ENCODE measurements at places on chromosomes 6 and 20.

DNA sequence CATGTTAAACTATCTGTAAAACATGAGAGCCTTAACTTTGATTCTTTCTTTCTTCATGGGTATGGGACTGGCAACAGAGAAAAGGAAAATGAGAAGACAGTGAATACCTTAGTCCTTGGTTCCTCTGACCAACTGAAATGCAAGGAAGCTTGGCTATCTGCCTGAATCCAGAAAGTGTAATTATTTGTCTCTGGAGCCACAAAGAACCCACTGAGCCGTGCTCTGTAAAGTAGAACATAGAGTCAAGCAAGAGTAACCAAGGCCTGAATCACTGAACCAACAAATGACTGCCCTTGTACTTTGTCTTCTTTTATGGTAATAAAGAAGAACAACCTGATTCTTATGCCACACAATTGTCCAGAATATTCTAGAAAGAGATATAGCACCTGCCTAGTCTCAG lies 27.6 kb downstream of the PKHD1 start:
- DNase-seq: no peak

DNA sequence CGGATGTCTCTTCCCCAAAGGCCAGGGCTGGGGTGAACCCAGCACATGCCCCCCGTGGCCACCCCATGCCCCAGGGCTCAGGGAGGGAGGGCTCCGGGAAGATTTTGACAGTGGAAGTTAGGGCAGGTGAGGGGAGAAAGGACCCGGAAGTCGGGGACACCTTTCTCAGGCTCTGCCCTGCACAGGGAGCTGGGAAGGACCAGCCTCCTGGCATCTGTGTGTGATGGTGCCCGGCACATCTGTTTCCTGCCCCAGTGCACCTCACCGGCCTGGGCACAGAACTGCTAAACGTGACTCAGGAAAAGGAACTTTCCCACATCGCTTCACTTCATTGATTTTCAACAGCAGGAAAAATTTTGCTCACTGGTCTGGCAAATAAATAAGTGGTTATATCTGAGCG lies 141.1 kb upstream of the AFDN start:
- DNase-seq: no peak

DNA sequence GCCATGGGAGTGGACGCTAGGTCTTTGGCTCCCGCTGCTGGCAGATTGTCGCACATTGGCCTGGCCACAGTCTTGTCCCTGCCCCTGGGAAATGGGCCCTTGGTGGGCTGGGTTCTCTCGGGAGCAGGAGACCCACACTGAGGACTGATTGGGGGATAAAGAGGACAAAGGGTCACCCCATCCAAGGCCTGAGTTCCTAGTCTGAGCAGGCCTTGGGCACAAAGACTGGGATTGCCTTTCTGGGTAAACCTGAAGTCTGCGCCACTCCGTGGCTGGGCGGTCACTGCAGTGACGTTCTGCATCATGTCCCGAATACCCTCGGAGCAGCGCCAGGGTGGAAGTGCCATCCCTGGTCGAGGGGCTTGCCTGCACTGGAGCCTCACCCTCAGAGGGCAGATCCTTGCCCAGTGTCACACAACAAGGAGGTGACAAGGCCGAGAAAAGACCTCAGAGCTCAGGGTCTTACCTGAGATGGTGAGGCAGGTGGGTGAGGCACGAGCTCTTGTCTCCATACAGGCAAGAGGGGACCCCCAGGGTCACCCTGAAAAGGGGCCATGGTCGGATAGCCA lies 36.1 kb upstream of the ZBP1 start:
- no peak for DNase-seq

- no peak for DNase-seq
These were observed 91.9 kb downstream of the FLRT3 start for GRCh38 chr20:14245368-14245970.

- DNase-seq: no peak
These were observed 34.1 kb downstream of the UTRN start for GRCh38 chr6:144319211-144319610.
